Fibroblast of the aortic adventitia (primary cell): ENCODE measurements at places on chromosomes 7 and 10. TPM values are rescaled to one million over a fixed set of nuclear protein-coding genes. Genes with fewer than 3 reads are reported as not detected.

The VAX1 gene
- total RNA-seq = not detected in 2 replicates

The BET1 gene
- 48.3 and 60.8 TPM in 2 replicates for total RNA-seq

The CHAT gene
- total RNA-seq = not detected in 2 replicates

The CFAP69 gene
- total RNA-seq = 3.2 and 6.4 TPM in 2 replicates

The SEMA3A gene
- 1.6 and 118 TPM in 2 replicates for total RNA-seq

The NEUROG3 gene
- not detected in 2 replicates for total RNA-seq

The PPP1R17 gene
- total RNA-seq = not detected in 2 replicates

The CD36 gene
- 1.7 and 561 TPM in 2 replicates for total RNA-seq

The SVOPL gene
- not detected in 2 replicates for total RNA-seq

The MINPP1 gene
- total RNA-seq = 20.6 and 27.5 TPM in 2 replicates

The PILRA gene
- total RNA-seq = 0.27 TPM in 1 of 2 replicates, not detected in the other

The SNCG gene
- 2.8 and 18.2 TPM in 2 replicates for total RNA-seq

The CCDC3 gene
- 0.25 and 3.9 TPM in 2 replicates for total RNA-seq

The ITPRID1 gene
- total RNA-seq = not detected in 2 replicates

The DRGX gene
- total RNA-seq = not detected in 2 replicates

The GPRIN2 gene
- not detected in 2 replicates for total RNA-seq

The TMEM213 gene
- 0.33 TPM in 1 of 2 replicates, not detected in the other for total RNA-seq

The EBLN1 gene
- total RNA-seq = not detected in 2 replicates

The TRIM50 gene
- not detected in 2 replicates for total RNA-seq

The LRRN3 gene
- 2.7 and 5.0 TPM in 2 replicates for total RNA-seq

The PNLIPRP3 gene
- not detected in 2 replicates for total RNA-seq

The CDHR1 gene
- not detected in 2 replicates for total RNA-seq

The TMEM270 gene
- not detected in 2 replicates for total RNA-seq

The CPA4 gene
- total RNA-seq = 7.7 and 29.6 TPM in 2 replicates

The EIF5AL1 gene
- 1.5 TPM in 1 of 2 replicates, not detected in the other for total RNA-seq

The OR2A5 gene
- total RNA-seq = not detected in 2 replicates

The SFXN4 gene
- total RNA-seq = 4.7 and 25.6 TPM in 2 replicates

The WDFY4 gene
- total RNA-seq = under 0.01 TPM in 1 of 2 replicates, not detected in the other

The ZNF518A gene
- total RNA-seq = 8.6 and 20.8 TPM in 2 replicates

The GNGT1 gene
- not detected in 2 replicates for total RNA-seq

The CYP2C9 gene
- total RNA-seq = not detected in 2 replicates

The TMEM178B gene
- total RNA-seq = 0.09 TPM in 1 of 2 replicates, not detected in the other

The EFCAB10 gene
- total RNA-seq = not detected in 2 replicates

The TBATA gene
- not detected in 2 replicates for total RNA-seq

The MRPS24 gene
- 82.1 and 137 TPM in 2 replicates for total RNA-seq

The ASB4 gene
- not detected in 2 replicates for total RNA-seq

The SP8 gene
- not detected in 2 replicates for total RNA-seq

The GDF2 gene
- total RNA-seq = not detected in 2 replicates
